ENCODE measurements at places on chromosomes 3 and 15.
A peak's percentile ranks its signal among the peaks of the same experiment; 100 is the strongest.

DNA sequence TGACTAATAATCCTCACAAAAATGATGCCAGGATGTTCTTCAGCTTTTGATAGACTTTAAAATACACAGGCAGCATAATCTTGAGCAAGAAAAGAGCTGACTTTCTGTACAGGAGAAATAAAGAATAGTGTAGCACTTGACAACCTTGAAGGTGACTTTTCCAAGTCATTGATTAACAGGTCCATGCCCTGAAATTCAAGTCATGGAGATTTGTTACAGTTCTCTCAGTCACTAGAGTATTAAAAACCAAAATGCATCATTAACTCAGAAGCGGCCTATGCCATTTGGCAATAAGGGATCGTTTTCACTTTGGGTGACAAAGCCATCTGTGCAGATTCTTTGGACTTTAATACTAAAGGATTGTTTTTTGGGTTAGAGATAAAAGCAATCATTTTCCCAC, 692.7 kb upstream of the SGO1 start:
- no peak for DNase-seq

- DNase-seq = no peak
Observed at GRCh38 chr15:28219116-28219515, 102.9 kb downstream of the HERC2 start.

- DNase-seq = no peak
Observed at GRCh38 chr15:64092864-64093626, 593 bp downstream of the CIAO2A start.

DNA sequence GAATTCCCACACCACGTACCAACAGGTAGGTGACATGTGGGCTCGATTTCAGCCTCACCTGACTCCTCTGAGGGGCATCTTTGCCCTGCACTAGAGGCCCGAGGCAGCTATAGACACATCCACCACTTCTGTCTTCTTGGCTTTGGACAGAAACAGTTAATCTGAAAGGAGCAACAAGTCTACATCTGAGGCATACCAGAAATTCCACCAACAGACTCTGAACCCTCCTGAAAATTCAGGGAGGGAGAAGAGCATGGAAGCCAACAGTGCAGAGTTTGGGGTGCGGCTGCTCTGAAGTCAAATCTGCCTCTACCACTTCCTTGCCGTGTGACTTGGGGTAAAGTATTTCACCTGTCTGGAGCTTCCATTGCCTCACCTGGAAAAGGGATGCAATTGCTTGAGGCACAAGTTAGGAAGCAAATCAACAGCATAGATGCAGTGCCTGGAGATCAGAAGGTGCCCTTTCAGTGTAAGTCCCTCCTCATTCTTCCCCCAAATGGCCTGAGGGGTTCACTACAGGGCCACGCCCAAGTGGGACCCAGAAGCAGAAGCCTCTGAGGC, 119.8 kb downstream of the SHQ1 start:
- DNase-seq = no peak

GRCh38 chr15:57647791-57648130, 56.1 kb downstream of the MYZAP start:
- no peak for DNase-seq

DNA sequence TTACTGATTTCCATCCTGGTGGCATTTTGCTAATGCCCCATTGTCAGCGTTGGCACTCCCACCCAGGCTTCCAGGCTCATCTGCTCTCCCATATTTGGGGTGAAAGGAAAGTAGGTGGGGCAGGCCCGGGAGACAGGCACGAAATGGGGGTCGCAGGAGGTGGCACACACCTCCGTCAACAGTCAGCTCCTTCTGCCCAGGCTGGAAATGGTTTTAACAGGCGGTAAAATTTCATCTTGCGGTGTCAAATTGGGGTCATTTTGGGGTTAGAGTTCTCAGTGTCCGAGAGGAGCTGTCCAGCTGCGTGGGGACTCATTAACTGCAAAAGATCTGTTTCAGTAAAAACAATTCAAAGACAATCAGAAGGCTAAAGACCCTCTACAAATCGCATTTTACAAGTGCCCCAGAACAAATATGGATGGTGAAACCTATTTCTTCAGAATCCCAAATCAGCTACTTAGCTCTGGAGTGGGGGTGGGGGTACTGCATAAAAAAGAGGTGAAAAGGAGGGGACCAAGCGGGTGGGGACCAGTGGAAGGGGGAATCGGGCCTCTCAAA, 4.2 kb upstream of the MEIS2 start:
- DNase-seq = no peak

DNA sequence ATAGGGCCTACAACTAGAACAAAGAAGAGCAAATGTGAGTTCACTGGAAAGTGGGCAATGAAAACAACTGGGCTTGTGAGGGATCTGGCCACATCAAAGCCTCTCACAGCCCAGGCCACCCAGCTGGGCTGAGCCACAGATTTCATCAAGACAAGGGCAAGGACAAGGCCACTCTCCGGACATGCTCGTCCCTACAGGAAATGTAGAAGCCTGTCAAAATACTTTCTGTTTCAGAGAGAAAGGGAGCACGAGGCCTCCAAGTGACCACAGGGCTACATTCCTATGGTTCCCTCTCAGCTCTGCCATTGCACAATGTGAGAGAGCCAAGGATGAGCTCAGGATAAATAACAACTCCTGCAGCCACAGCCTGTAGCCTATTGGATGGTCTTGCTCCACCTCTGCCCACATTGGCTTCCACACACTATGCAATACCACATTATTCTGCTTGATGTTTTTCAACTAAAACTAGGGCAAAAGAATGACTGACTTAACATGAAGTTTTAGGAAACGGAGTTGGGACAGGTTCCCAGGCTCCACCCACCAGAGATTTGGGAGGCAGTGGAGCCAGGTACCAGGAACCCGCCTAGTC, 12.1 kb downstream of the TBC1D2B start:
- peak; percentile 88 for DNase-seq
